ENCODE measurements at places on chromosomes 5 and 9.

DNA sequence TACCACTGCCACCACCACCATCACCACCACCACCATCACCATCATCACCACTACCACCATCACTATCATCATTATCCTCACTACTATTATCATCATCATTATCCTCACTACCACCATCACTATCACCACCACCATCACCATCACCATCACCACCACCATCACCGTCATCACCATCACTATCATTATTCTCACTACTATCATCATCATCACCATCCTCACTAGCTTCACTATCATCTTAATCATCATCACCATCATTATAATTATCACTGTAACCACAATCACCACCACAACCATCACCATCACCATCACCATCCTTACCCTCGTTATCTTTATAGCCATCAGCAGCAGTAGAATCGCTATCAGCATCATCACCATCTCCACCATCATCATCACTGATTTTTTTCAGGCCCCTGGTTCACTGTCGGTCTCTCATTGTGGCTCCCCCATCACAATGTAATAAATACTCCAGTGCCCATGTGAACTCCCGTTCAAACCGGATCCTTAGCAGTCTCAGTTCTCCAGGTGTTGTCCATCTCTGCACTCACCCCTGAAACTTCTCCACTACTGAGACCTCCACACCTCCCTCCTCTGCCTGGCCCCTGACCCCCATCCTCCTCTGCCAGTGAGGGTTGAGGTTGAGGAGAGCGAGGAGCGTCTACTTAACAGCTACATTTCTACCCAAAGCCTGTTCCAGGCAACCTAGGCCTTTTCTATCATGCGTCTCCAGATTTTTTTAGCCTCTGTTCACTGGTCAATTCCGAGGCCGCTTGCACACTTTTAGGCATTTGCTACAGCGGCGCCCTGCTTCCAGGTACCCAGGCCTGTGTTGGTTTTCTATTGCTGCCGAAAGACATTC is 238.2 kb downstream of the PBX3 start:
- DNase-seq, result no peak

DNA sequence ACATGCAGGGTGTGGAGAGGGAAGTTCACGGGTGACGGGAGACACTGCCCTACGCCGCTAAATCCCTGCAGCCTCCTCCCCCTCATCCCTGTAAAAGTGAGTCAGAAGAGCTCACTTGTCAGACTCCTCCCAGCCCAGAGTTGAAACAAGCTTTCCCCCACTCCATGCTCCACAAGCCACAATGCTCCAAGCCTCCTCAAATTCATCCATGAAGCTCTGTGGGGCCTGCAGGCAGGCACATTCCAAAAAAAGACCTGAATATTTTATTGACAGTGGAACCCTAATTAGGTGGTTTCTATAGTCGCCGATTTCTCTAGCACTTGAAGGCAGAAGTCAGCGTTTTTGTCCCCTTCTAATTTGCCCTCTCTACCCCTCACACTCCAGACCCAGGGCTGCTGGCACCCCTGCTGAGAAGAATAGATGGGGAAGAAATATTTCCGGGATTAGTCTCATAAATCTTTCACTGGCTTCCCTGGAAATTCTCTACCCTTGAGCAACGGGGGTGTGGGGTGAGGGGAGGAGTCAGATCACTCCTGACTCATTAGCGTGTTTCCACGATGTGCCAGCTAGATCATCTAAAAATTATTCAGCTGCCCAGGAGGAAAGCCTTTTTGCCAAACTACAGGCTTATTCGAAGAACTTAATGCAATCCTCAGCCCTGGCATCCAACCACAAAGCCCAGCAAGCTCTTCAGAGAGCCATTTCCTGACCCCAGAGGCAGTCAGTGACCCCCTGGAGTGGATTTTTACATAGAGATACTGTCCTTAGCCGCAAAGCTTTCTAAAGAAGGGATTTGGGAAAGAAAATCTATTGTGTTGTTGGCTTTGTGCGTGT is 97.1 kb downstream of the ENC1 start:
- DNase-seq, result no peak

DNA sequence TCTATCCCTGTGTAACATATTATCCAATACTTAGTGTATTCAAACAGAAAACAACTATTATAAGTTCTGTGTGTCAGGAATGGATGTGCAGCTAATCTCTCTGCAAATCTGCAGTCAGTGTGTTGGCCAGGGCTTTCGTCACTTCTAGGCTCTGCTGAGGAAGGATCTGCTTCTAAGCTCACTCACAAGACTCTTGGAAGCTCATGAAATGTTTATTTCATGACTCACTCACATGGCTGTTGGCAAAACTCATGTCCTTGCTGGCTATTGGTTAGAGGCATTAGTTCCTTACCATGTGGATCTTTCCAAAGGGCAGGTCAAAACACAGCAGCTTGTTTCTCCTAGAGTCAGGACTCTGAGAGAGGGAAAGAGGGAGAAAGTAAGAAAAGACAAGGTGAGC is 367.4 kb upstream of the SMARCA2 start:
- DNase-seq, result no peak

- no peak for DNase-seq
Observed at GRCh38 chr5:112161392-112161748, 257.7 kb downstream of the EPB41L4A start.

- no peak for DNase-seq
Observed at GRCh38 chr9:116163293-116164055, 9.9 kb downstream of the PAPPA start.

DNA sequence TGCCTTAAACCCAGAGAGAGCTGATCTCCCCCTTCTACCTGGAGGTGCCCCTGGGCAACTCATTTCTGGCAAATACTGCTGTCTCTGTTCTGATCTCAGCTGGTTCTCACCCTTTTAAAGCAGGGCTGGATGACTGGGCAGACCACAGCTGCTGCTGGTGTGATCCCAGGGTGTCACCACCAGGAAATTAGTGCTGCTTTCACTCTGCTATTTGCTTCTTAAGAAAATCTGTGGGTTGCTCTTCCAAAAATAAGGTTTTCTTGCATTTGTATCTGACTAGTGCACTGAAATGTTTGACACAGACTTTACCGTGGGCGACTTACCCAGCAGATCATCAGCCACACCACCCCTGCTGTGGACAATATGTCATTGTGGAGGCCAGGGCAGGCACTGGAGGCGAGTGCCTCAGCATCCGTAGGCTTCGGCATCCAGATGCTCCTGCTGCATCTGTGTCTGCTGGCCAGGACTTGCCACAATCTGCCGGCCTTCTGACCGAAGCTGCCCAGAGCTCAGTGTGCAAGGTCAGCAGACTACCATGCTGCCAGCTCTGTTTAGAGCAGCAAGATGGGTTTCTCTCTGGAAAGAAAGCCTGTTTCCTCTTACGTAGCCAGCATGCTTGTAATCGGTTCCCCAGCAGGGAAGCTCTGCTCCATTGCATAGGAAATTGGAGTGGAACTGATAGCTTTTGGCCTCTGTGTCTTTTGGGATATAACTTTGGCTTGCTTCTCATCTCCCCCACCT is 13.6 kb downstream of the ARHGAP26 start:
- peak; percentile 73 for DNase-seq

DNA sequence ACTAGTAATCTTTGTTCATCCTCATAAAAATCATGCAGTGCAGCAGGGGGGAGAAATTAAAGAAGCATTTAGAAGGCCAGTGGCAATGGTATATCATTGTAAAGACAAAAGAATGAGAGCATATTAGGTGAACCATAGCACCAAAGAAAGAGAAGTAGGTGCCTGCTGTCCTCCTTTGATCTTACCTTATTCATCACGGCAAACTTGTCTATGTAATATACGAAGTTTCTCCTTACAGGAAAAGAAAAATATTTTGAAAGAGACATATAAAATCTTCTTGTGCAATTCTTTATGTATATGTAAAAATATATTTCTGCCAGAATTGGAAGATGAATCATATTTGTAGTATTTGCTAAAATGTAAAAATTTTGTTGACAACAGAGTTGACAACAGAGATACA is 411.3 kb upstream of the ARRDC3 start:
- no peak for DNase-seq

DNA sequence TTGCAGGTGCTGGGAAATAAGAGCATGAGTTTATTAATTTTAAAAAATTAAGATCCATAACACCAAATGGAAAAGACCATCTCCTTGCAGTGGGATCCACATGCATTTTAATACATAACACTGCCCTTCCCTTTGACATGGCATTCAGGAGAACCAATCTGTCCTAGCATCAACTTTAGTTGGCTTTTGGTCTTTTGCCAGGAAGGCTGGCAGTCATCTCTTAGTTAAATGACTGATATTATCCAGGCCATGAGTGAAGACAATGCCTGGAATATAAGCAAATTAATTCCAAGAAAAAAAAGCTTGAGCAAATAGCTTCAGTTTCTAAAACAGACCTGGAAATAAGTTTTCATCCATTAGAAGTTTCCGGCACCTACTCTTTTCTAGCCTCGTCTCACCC is 55.1 kb upstream of the OTULINL start:
- DNase-seq, result no peak

GRCh38 chr5:97163360-97163764 is 19.7 kb downstream of the RIOK2 start:
- no peak for DNase-seq

- no peak for DNase-seq
Observed at GRCh38 chr5:132592521-132592920, 35.7 kb downstream of the RAD50 start.

GRCh38 chr5:158351485-158352125 is 492.7 kb upstream of the CLINT1 start:
- DNase-seq, result no peak

- DNase-seq, result no peak
Observed at GRCh38 chr9:136193891-136194279, 11.0 kb downstream of the LHX3 start.

GRCh38 chr5:149576021-149576420 is 5.3 kb upstream of the ARHGEF37 start:
- DNase-seq, result no peak

GRCh38 chr5:77641963-77642737 is 3.6 kb upstream of the OTP start:
- DNase-seq, result no peak

- DNase-seq, result peak; percentile 37
Observed at GRCh38 chr5:114055318-114056184, 306.3 kb upstream of the KCNN2 start.

DNA sequence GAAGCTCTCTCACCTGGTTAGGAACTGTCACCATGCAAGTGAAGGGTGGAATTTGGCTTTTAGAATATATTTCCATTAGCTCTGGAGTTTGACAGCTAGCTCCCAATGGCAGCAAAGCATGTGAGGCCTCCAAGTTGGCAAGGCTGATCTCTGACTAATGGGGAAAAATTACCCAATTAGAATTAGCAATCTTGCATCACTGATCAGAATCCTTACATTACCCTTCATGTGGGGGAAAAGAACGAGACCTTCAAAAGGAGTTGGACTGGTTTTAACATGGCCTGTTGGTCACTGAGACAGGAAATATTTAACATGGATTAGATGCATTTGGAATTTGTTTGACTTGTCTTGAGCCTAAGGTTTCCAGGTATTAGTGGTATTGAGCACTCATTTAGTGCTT is 192.3 kb upstream of the GDNF start:
- no peak for DNase-seq

- no peak for DNase-seq
Observed at GRCh38 chr9:115146581-115147021, 28.6 kb upstream of the TNC start.

DNA sequence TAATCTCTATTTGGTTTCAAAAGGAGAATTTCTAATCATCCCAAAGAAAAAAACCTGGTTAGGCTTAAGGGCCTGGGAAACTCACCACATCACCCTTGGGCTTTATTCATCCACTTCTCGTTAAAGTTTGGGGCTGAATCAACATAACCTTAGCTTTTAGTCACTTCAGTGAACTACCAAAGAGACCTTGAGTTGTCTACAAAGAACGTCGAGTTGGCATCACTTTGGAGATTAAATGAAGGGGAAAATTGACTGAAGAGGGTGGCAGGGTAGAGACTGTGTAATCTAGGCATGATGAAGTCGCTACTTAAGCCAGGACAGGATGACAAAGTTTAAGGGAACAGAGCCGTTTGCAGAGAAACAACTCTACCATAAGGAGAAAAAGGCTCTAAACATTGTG is 341.4 kb downstream of the RAB3C start:
- DNase-seq, result peak; percentile 48

GRCh38 chr5:84032324-84032723 is 311.7 kb upstream of the HAPLN1 start:
- DNase-seq, result no peak

DNA sequence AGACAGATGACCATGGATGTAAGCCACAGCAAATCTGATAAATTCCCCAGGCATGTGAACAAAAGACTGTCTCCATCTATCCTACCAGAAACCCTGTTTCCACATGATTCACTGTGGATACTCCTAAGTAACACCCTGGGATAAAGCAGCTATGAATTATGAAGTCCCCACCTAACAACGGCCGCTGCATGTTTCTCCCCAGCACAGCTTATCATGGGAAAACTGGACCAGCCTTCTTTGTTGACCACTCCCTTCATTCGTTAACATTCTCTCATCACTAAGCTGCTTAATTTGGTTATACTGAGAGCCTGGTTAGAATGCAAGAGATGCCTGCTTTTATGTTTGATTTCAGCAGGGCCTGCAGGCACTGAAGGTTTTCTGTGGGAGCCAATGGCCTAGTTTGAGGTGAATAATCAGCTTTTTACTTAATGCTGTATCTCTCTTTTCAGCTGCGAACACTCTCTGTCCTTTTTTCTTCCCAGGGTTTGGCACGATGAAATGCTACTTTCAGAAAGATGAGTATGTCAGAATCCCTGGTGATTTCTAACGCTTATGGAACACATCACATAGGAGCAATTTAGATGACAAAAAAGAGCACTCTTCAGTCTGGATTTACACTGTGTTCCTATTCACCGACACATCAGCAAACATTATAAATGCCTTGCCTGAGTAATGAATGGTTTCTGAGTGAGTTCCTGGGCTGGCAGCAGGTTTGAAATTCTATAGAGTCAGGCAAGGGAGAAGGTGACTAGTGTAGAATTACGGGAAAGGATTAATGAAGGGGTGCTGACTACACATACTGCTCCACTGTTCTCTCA is 318.4 kb upstream of the ZNF608 start:
- DNase-seq, result no peak

DNA sequence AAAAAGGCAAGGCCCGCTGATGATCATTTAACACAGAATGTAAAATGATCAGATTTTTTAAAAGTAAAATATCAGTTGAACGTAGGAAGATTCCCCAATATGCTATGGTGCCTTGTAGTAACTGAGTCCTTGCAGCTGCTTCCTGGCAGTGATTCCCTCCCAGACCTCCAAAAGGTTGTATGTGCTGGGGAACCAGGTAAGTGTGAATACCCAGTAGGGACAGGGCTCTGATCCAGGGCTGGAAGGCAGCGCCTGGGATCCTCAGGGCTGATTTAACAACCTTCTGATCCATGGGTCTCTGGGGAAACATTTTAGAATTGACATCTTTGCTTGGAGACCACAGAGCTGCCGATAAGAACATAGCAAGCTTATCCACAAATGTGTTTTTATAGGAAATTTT is 76.7 kb upstream of the IL6ST start:
- no peak for DNase-seq

- DNase-seq, result no peak
Observed at GRCh38 chr5:97085459-97086181, 56.8 kb downstream of the LIX1 start.

All from pons (tissue), 1 donor.